ENCODE measurements at places on chromosomes 13 and 19. TPM values are rescaled to one million over a fixed set of nuclear protein-coding genes. Genes with fewer than 3 reads are reported as not detected.

Gene EXOC3L2
- total RNA-seq: not detected

Gene ICAM4
- 0.39 TPM for total RNA-seq

Gene PEAK3
- total RNA-seq: not detected

Gene CATSPERD
- not detected for total RNA-seq

Gene PCP2
- not detected for total RNA-seq

All from subcutaneous preadipocyte (primary cell).